ENCODE measurements at places on chromosomes 5 and 9. TPM values are rescaled to one million over a fixed set of nuclear protein-coding genes. Genes with fewer than 3 reads are reported as not detected.
A peak's percentile ranks its signal among the peaks of the same experiment; 100 is the strongest.

Gene SOX30
- not detected for total RNA-seq

- no peak for DNase-seq
Measured at GRCh38 chr9:77725046-77725694, 77.0 kb upstream of the GNA14 start.

DNA sequence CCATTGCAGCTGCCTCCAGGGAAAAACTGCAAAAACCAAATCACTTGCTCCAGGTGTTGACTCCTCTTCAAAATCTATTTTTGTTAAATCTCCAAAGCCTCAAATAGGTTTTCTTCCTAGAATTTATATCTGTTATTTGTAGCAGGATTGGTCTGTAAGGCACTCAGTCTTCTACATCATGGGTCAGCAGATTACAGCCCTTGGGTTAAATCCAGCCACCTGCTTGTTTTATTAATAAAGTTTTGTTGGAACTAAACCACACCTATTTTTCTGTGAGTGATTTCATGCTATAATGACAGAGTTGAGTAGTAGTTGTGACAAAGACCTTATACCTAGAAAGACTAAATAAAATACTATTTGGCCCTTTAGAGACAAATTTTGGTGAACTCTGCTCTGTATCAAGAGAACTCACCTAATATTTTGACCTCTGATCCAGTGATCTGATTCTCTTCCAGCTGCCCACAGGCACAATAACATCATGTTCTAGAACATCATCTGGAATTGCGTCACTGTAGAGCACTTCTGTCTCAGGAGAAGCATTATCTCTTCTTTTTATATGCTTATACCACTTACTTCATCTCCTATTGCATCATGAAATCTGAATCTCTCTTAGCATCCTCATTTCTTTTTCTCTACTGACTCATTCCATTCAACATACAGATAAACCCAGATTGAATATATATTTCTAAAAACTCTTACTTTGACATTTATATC, 130.1 kb downstream of the RPS23 start:
- no peak for DNase-seq

DNA sequence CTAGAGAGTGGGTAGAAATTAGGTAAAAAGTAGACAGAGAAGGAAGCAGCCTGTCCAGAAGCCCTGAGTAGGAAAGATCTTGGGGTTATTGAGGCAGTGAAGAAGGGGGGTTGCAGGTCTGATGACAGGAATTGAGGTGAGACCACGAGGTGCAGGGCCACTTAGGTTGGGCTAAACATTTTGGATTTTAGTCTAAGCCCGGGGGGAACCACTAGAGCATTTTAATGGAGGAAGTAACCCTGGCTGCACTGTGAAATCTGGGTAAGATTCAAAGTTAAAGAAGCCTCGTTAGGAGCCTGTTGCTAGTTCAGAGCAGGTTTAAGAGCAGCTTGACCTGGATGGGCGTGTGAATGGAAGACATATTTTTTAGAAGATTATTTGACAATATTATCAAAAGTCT, 38.3 kb downstream of the MAP3K1 start:
- no peak for DNase-seq

- DNase-seq: peak; percentile 39
Measured at GRCh38 chr5:124544366-124545055, 201.9 kb downstream of the ZNF608 start.
